ENCODE measurements at places on chromosomes 11 and 22. TPM values are rescaled to one million over a fixed set of nuclear protein-coding genes. Genes with fewer than 3 reads are reported as not detected.

Gene CCDC134
- total RNA-seq, result 5.9 TPM

Gene BSX
- total RNA-seq, result not detected

GRCh38 chr11:93494357-93494756 is 48.8 kb downstream of the SMCO4 start:
- DNase-seq, result no peak

DNA sequence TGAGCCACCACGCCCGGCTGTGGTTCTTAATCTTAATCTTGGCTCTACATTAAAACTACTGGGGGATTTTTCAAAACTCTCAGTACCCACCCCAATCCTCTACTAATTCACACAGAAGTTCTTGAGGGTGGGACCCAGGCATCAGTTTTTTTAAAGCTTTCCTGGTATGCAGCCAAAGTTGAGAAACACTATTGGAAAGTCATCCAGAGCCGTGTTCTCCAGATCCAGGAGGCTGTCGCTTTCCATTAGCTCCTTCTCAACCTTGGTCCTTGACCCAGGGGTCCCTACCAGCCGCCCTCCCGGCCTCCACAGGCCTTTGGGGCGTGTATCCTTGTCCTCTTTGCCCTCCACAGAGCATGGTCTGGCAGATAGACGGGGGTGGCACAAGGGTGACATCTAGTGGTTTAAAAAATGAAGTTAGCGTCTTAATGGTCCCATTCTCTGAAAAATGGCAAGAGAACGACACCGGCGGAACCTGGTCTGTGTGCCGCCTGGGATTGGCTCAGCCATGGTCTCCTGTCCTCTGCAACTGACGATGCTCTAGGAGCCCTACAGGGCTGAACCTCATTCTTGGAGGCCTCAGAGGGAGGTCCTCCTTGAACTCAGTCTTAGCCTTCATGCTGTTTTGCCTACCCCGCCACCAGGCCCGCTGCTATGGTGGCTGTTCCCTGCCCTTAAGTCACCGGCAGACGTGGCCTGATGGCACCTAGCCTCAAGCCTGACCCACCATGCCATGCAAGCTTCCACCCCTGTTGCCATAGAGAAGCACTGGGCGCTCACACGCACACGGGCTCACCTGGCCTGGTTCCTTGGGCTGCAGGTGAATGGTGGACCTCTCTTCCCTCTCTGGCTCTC is 152.0 kb upstream of the SYN3 start:
- no peak for DNase-seq

DNA sequence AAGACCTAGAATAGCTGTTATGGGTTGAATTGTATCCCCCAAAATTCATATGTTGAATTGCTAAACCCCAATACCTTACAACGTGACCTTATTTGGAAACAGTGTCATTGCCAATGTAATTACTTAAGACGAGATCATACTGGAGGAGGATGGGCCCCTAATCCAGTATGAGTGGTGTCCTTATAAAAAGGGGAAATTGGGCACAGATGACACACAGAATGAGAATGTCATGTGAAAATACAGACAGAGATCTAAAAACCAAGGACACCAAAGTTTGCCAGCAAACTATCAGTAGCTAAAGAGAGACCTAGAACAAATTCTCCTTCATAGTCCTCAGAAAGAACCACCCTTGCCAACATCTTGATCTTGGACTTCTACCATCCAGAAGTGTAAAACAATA is 127.7 kb downstream of the ATXN10 start:
- DNase-seq, result no peak

Gene GAL3ST3
- total RNA-seq, result 3.5 TPM

GRCh38 chr22:50208939-50209892 is 8.4 kb downstream of the SELENOO start:
- DNase-seq, result no peak

Gene TOM1
- 78.6 TPM for total RNA-seq

- DNase-seq, result peak; percentile 83
Measured at GRCh38 chr11:45658292-45658991, 7.0 kb downstream of the CHST1 start.

DNA sequence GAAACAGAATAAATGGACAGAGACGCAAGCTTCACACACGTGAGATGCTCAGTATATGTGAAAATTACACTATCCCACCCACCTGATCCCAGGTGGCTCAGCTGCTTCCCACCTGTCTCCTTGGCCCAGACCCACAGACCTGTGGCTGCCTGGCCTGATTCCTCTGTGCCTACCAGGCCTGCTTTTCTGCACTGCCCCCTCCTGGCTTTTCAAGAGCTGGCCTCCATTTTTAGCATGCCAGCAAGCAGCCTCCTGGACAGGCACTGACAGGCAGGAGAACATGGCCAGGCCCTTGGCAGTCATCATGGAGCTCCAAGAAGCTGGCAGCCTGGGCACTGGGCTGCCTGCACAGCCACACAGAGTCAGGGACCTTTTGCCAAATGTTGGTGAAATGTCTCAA is 79.5 kb upstream of the HMGXB4 start:
- no peak for DNase-seq

Gene SCGB1C1
- not detected for total RNA-seq

Gene SLC22A8
- total RNA-seq, result not detected

DNA sequence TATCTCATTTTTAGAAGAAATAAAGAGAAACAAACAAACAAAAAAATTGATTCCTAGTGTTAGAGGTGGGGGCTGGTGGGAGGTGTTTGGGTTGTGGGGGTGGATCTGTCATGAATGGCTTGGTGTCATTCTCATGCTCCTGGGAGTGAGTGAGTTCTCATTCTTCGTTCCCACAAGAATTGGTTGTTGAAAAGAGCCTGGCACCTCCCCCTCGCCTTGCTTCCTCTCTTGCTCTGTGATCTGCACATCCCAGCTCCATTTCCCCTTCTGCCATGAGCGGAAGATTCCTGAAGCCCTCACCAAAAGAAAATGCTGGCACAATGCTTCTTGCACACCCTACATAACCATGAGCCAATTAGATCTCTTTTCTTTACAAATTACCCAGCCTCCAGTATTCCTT is 277.8 kb downstream of the ST3GAL4 start:
- DNase-seq, result no peak

DNA sequence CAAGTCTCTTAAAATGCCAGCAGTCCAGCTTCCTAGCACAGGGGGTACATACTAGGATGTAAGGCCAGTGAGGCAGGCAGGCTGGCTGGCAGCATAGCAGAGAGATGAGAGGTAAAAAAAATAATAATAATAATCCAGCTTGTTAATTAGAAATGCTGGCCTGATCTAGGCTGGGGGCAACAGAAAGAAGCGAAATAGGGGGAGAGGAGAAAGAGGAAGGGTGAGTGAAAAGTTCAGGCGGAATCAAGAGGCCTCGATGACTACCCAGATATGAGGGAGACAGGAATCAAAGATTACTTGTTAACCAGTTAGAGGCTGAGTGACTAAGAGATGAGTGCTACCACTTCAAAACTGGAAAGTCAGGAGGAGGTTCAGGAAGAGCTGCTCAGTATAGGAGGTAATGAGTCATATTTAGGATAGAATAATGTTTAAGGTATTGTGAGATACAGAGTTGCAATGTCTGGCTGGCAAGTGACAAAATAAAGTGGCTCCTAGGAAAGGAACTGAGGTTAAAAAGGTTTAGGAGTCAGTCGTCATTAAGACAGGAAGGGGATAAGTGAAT is 2.8 kb downstream of the ALKBH8 start:
- no peak for DNase-seq

GRCh38 chr11:47108214-47108613 is 68.5 kb downstream of the ARFGAP2 start:
- DNase-seq, result no peak

Gene CCDC157
- 0.37 TPM for total RNA-seq

DNA sequence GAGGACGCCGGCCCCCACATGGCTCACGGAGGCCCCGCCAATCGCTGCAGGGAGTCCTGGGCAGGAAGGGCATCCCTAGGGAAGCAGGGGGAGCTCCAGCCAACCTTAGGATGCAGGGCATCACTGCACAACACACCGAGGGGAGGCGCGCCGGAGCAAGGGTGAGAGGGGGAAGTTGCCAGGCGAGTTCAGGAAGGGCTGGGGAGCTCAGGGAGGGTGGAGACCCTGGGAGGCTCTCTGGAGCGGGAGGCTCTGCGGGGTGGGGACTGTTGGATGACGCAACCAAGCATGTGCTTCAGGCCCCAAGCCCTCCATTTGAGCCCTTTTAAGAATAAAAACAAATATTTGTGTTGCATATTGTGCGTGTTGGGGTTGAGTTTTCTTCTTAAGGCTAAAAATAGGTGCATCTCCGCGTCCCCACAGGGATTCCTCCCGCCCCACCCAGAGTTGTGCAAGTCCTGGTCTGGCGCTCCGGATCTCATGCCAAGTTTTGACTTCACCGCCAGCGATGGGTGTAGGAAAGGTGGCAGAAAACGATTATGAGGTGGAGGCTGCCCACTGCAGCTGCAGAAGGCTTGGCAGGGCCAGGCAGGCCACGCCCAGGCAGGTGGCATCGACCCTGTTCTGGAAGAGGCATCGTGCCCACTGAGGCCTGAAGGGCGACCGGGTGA is 65.2 kb downstream of the WNT7B start:
- peak; percentile 76 for DNase-seq

- peak; percentile 32 for DNase-seq
Measured at GRCh38 chr11:123707606-123708205, 33.8 kb downstream of the ZNF202 start.

DNA sequence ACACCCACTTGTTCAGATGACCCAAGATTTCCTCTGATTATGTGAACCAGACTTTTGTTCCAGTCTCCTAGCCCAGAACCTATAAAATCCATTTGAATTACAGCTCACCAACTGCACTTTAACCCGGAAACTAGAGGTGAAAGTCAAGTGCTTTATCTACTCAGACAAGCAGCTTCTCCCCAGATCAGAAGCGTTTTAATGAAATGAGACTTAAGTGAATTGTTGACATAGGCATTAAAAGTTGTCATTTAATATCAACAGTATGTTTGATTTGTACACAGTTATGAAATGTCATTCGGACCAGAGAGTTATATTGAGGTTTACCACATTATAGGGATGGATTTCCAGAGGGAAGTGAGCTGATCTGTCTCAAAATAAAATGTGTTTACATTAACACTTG is 52.0 kb downstream of the CADM1 start:
- no peak for DNase-seq

Gene OR5M11
- total RNA-seq, result not detected

- DNase-seq, result no peak
Measured at GRCh38 chr11:125330462-125331325, 165.4 kb downstream of the FEZ1 start.

Gene SPDYC
- not detected for total RNA-seq

Gene MUC6
- total RNA-seq, result not detected

Gene TSPAN32
- 19.9 TPM for total RNA-seq

- DNase-seq, result no peak
Measured at GRCh38 chr11:104997288-104997687, 25.7 kb downstream of the CASP5 start.

Gene DCHS1
- 8.8 TPM for total RNA-seq

DNA sequence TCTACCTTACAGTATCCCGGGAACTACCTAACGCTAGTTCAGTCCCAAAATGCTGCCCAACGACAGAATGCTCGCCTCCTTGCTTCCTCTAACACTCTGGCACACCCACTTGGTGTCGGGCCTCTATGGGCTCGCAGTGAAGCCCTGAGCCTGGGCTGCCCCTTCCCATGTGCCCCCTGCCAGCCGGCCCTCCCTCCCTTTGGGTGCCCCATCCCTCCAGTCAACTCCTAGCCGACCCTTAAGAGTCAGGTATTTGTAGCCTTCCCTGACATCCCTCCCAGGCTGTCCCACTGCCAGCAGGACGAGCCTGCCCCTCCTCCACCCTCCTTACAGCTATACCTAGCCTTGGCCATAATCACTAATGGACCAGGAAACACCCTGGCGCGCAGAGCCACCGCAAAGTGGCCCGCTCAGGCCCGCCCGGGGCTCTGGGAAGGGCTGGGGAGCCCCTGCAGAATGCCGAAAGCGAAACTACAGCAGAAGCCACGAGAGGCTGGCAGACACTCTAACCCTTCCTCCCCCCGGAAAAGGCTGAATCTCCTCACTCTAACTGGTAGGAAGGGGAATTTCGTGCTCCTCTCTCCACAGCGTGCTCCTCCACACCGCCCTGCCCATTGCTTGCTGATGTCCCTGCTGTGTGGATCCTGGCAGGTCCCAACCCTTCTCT is 8.2 kb downstream of the CBX7 start:
- DNase-seq, result no peak

DNA sequence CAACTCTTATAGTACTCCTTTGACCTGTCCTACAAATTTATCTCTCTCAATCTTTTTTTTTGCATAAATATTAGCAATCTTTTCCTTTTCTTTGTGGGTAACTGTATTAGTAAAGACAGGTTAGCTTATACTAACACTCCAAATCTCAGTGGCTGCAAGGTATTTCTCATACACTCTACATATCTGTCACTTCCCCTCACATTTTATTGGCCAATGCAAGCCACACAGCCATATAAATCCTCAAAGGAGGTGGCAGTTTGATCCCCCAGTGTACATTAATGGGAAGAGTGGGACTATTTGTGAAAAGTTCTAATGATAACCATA is 42.6 kb upstream of the EED start:
- DNase-seq, result no peak

Gene MPPED2
- 12.3 TPM for total RNA-seq

GRCh38 chr11:61163714-61164605 is 2.7 kb upstream of the VPS37C start:
- DNase-seq, result no peak

Gene PDE2A
- 30.0 TPM for total RNA-seq

DNA sequence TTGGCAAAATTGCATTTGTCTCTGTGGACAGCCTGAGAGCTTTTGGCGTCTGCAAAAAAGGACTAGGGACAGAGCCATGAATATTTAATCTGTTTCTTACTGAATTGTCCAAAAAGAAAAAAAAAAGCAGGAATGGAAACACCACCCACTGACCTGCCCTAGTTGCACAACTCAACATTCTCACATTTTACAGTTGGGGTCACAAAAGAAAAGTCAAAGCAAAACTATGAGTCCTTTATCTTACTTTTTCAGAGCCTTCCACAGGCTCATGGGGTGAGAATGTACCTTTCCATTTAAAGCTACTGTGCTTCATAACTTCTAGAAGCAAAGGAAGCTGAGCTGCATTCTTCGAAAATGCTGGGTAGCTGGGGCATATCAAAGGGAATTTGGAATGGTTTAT is 225.7 kb downstream of the FAM76B start:
- DNase-seq, result no peak

- no peak for DNase-seq
Measured at GRCh38 chr11:28472904-28473303, 364.7 kb downstream of the METTL15 start.

DNA sequence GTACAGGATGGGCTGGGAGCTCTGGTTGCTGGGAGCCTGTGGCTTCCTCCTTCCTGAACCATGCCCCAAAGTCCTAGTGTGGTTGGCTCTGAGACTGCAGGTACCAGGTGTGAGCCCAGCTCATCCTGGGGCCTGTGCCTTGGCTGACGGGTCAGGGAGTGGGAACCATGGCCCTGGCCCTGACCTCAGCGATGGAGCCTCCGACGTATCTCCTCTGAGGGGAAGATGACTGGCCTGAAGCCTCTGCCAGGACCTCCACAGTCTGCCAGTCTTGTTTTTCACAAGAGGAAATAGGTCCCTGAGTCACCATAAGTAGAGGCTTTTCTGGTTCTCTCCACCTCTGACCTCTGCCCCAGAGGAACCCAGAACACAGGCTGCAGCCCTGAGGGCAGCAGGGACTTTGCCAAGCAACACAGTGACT is 3.4 kb downstream of the RCE1 start:
- DNase-seq, result no peak
